ENCODE measurements at places on chromosomes 3 and 15.

GRCh38 chr3:188037195-188037718, 116.7 kb upstream of the LPP start:
- no peak for DNase-seq

DNA sequence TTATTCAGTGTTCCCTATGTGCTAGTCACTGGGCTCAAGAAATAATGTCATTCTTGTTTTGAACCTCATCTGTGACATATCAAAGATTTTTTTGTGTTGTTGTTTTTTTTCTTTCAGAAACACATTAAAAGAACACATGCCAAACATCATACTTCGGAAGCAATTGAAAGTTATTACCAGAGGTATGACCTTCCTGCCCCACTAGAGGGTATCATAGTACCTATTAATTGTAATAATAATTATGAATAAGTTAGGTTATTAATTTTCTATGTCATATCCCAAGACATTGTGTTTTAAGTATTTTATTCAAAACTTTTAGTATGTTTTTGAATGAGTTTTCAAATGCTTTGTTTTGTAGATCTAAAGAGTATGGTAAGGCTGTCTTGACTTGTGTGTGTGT, 65.7 kb downstream of the CDIN1 start:
- DNase-seq: no peak

DNA sequence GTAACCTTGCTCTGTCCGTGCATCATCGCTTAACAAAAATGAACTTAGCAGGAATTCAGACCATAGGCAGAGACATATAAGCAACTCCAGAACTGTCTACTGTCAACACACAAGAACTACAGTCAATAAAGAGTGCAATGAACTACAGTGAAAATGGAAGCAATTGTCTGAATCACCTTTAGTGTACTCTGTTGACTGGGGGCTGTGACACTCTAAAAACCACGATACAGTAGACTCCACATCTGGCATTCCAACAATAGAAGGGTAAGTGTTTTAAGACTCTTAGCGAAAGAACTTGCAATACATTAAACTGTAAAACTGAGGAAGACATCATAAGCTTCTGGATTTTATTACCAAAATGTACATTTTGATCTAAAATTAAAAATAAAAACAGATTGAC, 347.3 kb downstream of the ZBTB20 start:
- no peak for DNase-seq

DNA sequence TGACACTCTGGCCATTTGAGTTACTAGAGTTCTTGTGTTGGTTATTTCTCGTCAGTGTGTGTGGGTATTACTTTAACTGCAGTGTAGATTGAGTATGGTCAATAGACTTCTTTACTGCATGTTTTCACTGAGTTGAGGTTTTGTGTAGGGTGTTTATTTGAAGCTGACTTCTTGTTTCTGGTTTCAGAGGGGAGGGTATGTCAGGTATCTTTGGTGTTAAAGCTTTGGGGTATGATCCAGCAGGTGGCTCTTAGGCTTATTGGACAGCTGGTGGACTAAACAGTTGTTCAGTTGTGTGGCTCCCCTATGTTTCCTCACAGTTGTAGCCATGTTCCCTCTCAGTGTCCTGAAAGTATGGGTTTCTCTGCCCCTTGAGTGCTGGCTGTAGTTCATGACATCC, 72.0 kb downstream of the AKAP13 start:
- no peak for DNase-seq

GRCh38 chr15:42955518-42955917, 34.9 kb upstream of the TTBK2 start:
- DNase-seq: no peak

- DNase-seq: no peak
Measured at GRCh38 chr3:176262071-176262470, 935.2 kb downstream of the TBL1XR1 start.

DNA sequence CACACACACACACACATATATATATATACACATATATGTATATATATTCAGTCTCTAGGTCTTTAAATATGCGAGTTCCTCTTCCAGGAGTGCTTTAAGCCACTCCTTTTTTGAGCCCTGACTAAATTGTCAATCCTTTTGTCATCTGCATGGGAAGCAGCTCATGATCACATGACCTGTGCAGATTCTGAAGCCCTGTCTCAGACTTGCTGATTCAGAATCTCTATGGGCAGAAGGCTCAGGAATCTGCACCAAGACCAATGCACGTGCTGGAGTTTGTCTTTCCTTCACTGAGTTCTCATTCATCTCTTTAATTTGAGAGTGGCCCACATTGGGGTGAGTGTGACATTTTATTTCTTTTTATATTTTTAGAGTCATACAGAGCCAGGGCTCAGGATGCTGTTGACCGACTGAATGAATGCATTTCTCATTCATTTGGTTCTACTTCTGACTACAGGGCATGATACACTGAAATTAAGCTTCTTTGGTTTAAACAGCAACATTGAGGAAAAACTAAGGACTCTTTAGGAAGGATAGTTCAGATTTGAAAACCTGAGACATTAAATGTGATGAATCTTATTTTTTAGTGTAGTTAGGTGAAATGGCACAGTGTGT, 307.5 kb downstream of the EDEM1 start:
- no peak for DNase-seq

DNA sequence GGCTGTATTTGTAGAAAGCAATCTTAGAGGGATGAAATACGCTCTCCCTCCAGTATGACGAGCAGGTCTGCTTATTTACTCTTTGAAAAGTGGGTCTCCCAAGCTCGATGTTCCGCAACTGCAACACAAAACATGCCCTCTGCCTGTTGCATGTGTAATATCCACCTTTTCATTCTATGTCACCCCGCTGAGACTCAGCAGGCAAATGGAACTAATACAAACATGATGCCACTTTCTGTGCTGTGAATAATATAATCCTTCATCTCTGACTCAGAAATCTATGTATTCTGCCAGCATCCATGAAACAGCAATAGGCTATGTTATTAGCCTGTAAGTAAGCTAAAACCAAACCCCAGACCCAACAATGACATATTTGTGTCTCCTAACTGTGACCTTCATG, 200.8 kb upstream of the TMCO5A start:
- no peak for DNase-seq

GRCh38 chr3:10629671-10630040, 124.3 kb upstream of the ATP2B2 start:
- no peak for DNase-seq

- no peak for DNase-seq
Measured at GRCh38 chr15:63263519-63263918, 13.9 kb upstream of the APH1B start.

DNA sequence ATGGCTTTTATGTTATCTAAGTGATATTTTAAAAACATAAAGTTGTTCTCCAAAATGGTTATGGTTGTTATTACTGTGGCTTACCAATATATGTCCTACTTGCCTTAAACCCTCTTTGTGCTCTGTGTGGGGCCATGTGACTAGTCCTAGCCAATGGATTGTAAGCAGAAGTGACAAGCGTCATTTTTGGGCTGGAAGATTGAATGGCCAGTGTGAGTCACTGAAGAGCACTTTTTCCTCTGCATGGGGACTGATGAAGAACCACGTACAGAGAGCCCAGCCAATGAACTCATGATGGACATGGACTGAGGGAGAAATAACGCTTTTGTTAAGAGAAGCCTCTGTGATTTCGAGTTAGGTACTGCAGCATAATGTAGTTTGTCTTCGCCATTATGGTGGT, 332.7 kb downstream of the EDEM1 start:
- DNase-seq: no peak

DNA sequence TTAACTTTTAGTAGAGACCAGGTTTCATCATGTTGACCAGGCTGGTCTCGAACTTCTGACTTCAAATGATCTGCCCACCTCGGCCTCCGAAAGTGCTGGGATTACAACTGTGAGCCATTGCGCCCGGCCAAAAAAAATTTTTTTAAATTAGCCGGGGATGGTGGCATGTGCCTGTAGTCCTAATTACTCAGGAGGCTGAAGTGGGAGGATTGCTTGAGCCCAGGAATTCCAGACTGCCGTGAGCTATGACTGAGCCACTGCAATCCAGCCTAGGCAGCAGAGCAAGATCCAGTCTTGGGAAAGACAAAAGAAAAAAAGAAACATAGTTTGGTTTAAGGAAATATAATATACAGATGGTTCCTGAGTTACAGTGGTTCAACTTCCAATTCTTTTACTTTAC, 44.9 kb upstream of the EIF3J start:
- DNase-seq: no peak

DNA sequence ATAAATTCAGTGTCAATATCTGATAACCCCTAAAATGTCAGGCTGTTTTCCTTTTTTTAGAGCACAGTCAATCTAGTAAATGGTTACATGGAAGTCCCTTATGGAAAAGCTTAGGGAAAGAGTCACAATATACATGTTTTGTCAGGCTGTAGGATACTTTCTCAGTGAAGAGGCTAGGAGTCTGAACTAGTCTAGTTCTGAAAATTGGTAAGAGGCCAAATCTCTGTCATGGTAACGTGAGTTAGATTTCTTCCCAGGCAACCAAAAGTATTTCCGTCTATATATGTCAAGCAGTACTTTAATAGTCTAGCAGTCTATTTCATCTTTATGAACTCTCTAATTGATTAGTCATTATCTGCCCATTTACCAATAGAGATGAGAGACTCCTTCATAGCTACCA, 215.9 kb upstream of the LRRC3B start:
- DNase-seq: no peak

DNA sequence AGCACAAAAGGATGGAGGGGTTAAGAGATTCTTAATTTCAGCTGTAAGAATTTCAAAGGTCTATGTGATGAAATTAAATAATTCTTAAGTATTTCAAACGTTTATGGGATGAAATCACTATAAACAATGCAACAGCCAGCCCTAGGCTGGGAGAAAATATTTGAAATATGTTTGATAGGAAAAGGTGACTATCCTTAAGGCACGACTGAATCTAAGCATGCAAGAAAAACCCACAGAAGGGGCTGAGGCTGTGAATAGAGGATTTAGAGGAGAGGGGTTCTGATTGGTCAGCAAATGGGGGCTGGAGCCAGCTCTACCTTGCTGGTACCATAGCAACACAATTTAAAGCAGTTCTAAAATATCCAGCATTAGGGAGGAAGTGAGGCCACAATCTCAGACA, 220.8 kb upstream of the ATP10A start:
- DNase-seq: no peak

DNA sequence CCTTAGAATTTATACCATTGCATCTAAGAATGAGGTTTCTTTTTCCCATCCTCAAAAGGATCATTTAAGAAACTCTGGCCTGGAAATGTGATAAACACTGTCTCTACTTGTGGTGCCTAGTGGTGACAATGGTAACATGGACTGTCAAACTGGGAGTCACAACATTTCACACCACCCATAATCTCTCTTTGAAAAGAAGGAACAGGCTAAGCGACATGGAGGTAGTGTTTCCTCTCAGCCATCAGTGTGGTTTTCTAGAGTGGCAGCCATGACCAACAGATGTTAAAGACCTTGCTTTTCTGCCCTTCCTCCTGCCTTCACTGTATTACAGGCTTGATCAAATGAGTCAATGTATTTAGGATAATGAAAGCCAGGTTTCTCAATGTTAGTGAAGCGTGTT, 283.1 kb upstream of the STAC start:
- no peak for DNase-seq

- no peak for DNase-seq
Measured at GRCh38 chr15:29669823-29670222, 152.4 kb downstream of the TJP1 start.

DNA sequence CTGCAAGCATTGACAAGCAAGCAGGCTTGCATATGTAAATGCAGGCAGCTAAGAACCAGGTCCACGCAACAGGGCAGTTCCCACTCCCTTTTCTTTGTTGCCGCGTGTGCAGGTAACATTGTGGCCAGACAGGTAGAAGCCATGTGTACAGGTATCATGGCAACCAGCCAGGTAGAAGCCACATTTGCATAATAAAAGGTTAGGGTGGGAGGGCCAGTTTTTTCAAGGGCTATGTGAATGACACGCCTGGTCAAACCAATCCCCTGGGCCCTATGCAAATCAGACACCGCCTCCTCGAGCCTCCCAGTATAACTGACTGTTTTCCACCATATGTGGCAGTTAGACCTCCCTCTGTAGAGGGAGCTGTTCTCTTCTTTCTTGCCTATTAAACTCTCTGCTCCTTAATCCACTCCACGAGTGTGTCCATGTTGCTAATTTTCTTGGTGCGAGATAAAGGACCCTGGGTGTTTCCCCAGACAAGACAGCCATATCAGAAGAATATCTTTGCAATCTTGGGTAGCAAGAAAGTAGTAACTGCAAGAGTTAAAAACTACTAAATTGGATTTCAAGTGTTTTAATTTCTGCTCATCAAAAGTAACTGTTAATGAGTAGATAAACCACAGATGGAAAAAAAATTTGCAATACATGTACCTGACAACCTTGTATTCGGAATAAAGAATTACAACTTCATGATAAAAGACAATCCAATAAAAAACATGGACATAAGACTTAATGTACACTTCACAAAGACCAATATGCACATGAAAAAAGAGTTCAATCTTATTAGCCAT, 21.8 kb downstream of the PCOLCE2 start:
- DNase-seq: no peak

GRCh38 chr3:45425237-45425933, 37.0 kb downstream of the LARS2 start:
- DNase-seq: no peak

DNA sequence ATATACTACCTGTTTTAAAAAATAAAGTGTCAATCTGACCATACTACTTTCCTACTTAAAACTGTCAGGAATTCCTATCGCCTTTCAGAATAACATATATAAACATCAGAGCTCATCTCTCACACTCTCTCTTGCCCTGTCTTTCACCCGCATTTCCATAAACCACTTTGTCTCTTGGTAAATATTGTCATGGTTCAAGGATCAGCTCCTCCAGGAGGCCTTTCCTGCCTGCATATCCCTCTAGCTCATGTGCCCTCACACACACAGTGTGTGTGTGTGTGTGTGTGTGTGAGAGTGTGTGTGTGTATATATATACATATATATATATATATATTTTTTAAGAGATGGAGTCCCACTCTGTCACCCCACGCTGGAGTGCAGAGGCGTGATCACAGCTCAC, 6.7 kb downstream of the SUMF1 start:
- no peak for DNase-seq

DNA sequence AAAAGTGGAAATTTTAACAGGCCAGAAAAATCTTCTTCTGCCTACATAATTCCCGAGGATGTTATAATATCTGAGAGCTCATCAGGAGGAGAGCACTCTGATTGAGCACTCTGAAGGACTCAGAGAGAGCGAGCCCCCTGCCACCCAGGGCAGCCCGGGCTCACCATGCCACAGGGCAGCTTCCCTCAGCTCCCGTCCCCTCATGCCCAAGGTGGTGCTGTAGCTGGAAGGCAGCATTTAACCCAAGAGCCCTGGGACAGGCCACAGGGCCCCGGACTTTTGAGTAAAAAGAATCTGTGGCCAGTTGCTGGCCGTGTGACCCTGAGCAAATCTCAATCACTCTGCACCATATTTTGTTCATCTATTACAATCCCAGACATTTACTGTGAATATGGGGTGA, 23.5 kb upstream of the RAD18 start:
- DNase-seq: no peak

All from T-helper 17 cell (primary cell).